ENCODE measurements at places on chromosomes 5 and 9.

DNA sequence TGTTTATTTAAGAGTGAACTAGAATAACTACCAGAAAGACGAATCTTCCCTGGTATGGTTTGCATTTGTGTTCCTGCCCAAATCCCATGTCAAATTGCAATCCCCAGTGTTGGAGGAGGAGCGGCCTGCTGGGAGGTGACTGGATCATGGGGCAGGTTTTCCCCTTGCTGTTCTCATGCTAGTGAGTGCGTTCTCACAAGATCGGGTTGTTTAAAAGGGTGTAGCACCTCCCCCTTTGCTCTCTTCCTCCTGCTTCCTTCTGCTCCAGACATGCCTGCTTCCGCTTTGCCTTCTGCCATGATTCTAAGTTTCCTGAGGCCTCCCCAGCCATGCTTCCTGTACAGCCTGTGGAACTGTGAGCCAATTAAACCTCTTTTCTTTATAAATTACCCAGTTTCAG lies 210.3 kb upstream of the TBC1D2 start:
- no peak for DNase-seq

DNA sequence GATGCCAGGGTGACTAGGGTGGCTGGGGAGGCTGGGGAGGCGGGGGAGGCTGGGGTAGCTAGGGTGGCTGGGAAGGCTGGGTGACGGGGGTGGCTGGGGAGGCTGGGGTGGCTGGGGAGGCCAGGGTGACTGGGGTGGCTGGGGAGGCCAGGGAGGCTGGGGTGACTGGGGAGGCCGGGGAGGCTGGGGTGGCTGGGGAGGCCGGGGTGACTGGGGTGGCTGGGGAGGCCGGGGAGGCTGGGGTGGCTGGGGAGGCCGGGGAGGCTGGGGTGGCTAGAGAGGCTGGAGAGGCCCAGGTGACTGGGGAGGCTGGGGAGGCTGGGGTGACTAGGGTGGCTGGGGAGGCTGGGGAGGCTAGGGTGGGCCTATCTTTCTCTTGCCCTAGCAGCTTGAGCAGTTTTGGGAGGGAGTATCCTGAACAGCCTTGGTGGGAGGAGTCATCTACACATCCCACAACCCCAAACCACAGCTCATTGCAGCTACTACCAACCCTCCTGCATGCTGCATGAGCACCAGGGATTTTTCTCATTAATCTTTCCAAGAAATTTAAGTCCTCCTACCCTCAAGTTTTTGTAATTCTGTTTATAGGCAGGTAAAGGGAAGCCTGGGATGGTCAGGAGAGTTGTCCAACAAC lies 203.2 kb upstream of the IRX1 start:
- peak; percentile 62 for DNase-seq

DNA sequence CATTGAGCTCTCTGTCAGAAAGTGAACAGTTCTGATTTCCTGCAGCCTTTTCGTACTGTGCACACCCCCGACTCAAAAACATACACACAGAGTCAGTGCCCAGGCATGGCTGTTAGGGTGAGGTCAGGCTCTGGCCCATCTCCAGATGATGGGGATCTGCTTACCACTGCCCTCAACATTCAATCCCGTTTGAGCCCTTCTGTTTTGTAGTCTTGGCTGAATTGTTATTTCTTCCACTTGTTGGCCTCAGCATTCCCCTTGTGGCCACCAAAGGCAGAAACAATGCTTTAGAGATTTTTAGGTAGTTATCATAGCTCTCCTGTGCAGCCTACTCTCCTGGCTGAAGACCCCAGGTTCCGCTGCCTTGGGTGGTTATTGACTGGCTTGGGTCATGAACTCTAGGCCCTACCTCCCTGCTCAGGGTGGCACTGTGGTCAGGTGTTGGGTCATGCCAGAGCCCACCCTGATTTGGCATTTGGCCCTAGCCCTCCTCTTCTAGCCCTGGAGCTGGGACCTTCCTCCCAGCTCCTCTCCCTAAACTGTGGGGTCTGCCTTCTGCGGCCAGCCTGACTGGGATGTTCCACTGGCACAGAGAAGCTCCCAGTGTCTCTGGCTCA lies 7.8 kb upstream of the MYOZ3 start:
- peak; percentile 65 for DNase-seq

- DNase-seq: no peak
Observed at GRCh38 chr9:99069546-99069945, 35.4 kb upstream of the TGFBR1 start.

- no peak for DNase-seq
Observed at GRCh38 chr5:142250119-142250518, 74.7 kb downstream of the SPRY4 start.

- DNase-seq: no peak
Observed at GRCh38 chr5:123540534-123540933, 28.6 kb downstream of the CSNK1G3 start.

DNA sequence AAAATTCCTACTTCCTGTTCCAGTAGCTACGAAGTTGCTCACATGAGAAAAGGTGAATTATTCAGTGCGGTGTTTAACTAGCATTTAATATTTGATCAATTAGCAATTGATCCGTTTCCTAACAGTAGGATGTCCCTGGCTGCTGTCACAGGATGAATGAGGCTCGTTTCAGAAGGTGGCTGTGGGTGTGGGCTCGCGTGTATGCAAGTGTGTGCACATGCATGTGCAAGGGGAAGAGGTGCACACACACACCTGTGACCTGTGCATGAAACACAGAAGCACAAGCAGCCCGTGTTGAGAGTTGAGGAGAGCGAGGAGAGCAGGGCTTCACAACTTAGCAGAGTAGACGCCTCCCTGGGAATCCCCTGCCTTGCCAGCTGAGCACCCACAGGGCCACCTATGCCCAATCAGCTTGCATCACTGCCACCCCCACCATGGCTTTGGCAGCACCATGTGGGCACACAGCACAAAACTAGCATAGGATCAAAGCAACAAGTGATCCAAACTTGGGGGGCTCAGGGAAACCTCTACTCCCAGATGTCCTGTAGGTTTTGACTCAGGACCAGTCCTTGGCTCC lies 107.2 kb downstream of the C5orf15 start:
- no peak for DNase-seq

- no peak for DNase-seq
Observed at GRCh38 chr5:32110111-32110696, 63.9 kb downstream of the GOLPH3 start.

DNA sequence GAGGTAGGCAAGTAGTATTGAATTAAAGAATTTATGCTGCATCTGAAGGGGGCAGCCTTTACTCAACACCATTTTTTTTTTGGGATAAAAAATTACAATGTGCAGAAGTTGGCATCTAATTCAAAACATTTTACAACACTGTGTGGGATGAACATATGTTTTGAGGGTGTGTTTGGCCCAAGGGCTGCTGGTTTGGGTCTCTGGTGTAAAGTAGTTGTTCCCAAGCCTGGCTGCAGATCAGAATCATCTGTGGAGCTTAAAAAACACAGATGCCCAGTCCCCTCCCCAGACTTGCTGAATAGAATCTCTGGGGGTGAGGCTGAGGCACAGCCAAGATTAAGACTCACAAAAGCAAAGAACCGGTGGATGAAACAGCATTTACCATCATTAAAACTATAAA lies 33.0 kb upstream of the PDZD2 start:
- peak; percentile 34 for DNase-seq

DNA sequence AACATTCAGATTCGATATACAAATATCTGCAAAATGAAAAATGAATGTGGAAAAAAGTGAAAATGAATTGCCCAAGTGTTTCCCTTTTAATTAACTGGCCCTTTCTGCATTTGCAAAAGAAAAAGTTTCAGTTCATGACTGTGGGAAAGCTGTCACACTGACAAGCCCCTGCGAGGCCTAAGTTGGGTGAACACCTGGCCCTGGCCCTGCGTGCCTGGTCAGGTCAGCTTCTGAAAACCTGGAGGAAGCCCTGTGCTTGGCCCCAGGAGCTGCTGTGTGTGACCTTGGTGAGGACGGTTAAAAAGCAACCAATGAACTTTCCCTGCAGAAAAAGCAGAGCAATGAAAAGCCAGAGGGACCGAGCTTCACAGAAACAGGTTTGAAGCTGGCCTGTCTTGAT lies 41.0 kb upstream of the SHC3 start:
- DNase-seq: no peak

DNA sequence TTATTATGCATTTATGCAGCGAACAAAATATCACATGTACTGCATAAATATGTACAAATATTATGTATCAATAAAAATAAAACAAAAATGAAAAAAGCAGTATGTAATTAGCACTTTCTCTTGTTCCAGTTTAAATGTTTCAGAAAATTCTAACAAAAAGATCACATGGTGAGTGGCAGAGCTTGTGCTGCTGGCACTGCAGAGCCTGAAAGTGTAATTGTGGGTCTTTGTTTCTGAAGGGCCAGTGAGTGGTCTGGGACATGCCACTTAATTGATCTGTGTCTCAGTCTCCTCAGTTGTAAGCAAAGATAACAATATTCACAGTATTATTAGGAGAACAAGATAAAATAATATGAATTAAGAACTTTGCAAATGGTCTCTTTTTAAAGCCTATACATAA lies 39.5 kb upstream of the RAI14 start:
- DNase-seq: no peak

GRCh38 chr5:125829349-125829748 lies 593.9 kb upstream of the GRAMD2B start:
- DNase-seq: no peak

DNA sequence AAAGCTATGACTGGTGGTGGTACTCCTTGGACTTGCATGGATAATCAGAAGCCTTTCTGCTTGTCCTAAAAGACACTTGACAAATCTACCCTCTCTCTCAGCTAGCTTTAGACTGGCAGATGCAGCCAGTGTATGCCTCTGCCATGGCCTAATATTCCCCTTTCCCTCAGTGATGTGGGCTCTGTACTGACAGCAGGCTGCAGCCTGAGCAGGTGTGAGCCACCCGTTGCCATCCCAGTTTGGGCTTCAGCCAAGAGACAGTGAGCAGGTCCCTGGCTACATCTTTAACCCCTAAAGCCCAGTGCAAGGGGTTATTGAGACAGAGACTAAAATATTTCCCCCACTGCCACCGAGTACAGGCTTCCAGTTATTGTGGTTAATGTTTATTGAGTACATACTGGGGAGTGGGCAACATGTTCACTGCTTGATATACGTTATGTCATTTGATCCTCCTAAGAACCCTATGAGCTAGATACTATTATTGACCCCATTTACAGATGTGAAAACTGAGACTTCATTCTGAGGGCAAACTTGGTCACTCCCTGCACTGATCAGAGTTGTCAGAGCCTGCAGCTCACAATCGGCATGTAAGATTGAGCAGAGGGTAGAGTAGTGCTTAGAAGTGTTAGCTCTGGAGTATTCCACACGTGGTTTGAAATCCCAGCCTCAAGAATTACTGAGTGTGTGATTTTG lies 254.2 kb downstream of the ARHGAP26 start:
- no peak for DNase-seq

GRCh38 chr9:119332522-119332921 lies 36.7 kb downstream of the BRINP1 start:
- DNase-seq: no peak

GRCh38 chr5:10709409-10709808 lies 51.6 kb downstream of the DAP start:
- no peak for DNase-seq

DNA sequence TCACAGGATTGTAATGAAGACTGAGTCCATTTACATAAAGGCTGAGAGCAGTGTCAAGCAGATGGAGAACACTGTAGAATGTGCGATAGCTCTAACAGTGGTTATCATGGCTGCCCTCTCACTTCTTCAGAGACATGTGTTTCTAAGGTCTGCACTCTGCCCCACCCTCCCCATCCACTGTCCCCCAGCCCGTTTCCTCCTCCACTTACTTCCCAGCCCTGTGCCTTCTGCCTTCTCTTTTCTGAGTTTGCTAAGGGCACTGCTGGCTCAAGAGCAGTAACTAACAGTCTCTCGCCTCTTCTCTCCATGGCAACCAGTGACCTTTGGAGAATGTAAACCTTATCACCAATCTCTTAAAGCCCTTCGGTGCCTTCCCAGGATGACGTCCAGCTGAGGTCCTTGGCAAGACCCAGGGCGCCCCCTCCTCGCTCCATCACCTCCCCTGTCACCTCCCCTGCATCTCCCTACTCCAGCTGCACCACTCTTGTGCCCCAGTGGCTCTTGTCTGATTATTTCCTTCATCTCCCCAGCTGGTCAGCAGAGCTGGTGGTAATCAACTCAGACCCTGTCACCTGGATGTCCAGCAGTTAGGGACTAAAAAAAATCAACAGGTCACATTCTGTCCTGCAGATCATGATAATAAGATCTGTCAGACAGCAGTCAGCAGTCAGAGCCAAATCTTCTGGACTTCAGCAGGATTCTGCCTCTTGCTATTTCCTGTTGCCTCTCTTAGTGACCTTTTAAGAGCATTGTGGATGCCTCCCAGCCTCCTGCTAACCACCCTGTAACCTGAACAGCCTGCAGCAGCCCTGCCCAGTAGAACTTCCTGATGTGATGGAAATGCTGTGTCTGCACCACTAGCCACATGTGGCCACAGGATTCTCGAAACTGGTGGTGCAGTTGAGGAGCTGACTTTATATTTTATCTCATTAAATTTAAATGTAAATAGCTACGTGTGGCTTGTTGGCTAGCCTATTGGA lies 9.0 kb downstream of the FXN start:
- DNase-seq: peak; percentile 50

Measured in SK-N-SH (cell line).